ENCODE measurements at places on chromosomes 3 and 15.

- DNase-seq = no peak
These were observed 620.5 kb upstream of the TBL1XR1 start for GRCh38 chr3:177817751-177818150.

DNA sequence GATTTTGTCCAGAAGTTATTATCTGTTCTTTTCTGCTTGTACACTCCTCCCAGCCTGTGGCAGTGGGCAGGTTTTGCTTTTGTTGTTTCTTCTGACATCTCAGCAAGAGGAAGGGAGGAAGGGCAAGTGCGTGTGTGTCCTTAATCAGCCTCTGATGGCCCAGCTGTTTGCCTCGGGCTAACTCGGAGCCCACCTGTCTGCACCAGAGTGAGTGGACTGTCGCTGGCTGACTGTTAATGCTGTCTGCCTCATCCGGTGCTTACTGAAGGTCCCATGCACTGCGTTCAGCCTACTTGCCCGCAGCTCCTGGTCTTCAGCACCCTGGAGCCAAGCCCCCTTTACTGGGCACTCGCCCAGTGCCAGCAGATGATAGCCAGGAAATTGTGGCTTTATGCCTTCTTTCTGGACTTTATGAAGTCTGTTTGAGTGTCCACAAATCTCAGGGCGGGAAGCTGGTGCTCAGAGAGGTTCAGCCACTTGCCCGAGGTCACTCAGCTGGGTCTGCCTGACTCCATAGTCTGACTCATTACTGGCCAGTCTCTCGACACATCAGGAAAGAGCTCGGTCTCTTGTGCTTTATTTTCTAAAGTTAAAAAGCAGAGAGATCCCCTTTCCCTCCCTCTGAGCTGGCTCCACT is 89.5 kb downstream of the CHRNA7 start:
- DNase-seq = no peak

- DNase-seq = no peak
These were observed 186.4 kb upstream of the TMC3 start for GRCh38 chr15:81560405-81560804.

DNA sequence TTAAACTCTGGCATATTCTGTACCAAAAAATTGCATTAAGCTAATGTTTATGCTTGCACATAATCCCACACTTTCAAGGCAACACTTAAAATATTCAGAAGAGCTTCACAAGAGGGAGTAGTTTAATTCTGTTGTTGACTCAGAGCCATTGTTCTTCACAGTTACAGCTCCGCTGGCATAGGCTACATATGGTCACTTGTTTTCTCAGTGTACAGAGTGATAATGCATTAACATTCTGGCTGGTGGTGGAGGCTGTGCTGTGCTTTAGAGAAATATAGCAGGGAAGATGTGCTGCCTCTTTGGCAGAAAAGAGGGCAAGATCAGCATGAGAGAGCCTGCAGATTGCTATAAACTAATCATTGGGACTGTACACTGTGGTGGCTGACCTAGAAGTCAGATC is 13.3 kb downstream of the NLGN1 start:
- DNase-seq = no peak

- DNase-seq = no peak
These were observed 63.1 kb downstream of the TBL1XR1 start for GRCh38 chr3:177133860-177134815.

DNA sequence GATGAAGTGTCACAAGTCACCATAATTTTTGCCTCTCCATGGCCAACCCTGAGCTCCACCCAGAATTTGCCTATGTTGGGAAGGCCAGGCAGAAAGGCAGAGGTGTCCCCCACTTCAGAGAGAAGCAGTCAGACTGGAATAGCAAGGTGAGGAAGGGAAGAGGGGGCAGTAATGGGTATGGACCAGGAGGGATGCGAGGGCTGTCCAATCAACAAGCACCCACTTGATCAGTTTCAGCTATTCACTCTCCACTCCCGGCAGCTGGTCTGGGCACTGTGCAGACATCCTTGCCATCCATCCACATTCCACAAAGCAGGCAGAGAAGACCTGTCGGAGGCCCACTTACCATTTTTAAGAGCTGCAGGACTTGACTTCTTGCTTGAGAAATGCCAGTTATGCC is 43.5 kb upstream of the CTNNB1 start:
- DNase-seq = no peak

- DNase-seq = no peak
These were observed 28.1 kb downstream of the ATOSA start for GRCh38 chr15:52651114-52651513.

- DNase-seq = no peak
These were observed 154.1 kb downstream of the WNT5A start for GRCh38 chr3:55333046-55333445.

- DNase-seq = no peak
These were observed 20.2 kb downstream of the CPOX start for GRCh38 chr3:98573181-98573728.

DNA sequence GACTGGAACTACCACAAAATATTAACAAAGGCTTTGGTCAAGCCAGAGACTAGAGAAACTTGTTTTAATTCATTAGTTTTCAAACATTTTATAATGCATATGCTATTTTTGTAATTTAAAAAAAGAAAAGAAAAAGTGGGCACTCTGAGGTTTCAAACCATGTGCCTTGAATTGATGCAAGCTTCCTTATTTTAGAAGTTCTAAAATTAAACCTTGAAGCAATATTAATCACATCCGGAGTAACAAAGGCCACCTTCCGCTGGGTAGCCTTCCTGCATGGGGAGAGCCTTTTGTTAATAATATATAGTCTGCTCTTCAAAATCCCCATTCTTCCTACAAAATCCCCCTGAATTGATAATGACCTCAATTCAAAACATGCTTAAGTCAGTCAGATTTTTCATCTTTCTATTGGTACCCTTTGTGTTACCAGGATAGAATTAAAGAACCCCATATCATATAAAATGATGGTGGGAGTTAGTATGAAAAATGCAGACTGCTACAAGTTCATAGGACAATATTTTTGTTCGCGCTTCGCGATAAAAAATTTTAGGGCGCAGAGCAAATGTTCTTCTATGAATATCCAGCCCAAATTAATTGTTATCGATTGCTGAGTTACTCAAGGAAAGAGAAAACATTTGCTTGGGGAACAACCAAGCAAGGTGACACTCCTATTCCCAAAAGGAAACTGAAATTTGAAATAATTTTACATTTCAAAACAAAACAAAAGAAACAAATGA is 30.6 kb downstream of the LDHAL6B start:
- DNase-seq = no peak

- no peak for DNase-seq
These were observed 449.9 kb upstream of the NAALADL2 start for GRCh38 chr3:174409086-174409743.

DNA sequence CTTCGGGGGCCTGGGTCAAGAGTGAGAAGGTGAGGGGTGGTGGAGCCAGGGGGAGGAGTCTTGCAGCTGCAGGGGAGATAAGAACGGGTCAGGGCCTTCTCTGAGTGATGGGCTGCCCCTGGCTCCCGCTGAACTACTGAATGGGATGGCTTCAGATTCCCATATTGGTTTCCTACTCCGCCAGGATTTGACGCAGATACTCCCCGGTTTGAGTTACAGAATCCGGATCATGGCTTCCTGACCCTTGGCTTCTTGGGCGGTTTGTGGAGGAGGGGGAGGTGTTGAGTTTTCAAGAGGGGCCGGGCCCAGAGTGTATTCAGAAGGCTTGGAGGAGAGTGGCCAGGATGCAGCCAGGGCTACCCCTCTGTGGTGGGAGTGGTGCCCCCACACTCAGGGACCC is 119.9 kb upstream of the ATP2B2 start:
- no peak for DNase-seq

DNA sequence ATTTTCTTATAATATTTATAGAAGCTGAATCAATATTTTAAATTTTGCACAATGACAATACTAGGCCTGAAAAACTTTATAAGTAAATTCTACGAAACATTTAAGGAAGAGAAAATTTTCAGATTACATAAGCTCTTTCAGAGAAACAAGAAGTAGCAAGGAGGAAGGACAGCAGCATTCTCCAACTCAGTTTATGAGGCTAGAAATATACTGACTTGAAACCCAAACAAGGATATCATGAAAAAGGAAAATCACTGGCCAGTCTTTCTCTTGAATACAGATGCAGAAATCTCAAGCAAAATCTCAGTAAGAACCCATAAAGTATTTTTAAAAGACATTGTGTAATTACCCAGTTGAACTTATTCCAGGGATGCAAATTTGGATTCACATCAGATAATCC is 121.3 kb downstream of the STAC start:
- DNase-seq = no peak

DNA sequence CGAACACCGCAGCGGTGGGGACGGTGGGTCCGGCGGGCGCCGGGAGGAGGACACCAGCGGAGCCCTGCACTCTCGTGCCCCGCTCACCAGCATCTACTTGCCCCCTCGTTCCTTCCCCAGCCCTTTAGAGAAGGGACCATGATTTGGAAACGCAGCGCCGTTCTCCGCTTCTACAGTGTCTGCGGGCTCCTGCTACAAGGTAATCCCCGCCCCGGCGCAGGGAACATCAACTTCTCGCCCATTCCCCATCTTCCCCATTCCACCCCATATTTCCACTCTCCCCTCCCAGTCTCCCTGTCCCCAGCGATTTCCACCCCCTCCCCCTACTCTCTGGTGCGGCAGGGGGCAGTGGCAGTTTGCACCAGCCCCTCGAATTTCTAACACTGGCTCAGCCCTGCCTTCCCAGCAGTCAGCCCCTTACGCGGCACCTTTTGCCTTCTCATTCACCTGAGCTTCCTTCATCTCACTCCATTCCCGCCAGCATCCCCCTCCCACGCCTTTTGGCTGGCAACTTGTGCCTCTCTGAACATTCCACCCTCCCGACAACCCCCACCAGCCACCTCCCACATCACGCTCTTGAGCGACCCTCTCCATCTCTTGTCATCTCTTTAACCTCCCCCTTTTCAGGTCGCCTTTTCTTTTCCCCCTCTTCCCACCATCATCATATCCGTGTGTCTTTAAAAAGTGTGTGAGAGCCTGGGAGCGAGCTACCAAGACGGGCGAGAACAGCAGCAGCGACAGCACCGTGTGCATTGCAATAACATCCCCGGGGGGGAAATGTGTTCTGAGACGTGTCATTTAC is 882 bp downstream of the CADM2 start:
- DNase-seq = no peak

DNA sequence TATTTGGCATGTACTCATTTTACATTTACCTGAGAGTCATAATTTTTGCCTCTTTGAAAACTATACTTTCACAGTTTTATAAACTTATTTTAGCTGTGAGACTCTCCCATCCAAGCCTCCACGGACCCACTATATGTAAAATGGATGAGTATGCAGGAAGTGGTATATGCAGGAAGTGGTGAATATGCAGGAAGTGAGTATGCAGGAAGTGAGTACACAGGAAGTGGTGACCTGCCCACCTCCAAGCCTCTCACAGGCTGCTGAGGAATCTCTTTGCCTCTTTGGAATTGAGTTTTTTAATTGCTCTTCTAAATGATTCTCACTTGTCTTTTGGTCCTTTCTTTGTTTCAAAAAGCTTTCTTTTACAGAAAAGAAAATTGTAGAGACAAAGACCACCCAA is 85.2 kb downstream of the KBTBD8 start:
- no peak for DNase-seq

GRCh38 chr3:105686278-105686897 is 182.4 kb downstream of the CBLB start:
- no peak for DNase-seq

DNA sequence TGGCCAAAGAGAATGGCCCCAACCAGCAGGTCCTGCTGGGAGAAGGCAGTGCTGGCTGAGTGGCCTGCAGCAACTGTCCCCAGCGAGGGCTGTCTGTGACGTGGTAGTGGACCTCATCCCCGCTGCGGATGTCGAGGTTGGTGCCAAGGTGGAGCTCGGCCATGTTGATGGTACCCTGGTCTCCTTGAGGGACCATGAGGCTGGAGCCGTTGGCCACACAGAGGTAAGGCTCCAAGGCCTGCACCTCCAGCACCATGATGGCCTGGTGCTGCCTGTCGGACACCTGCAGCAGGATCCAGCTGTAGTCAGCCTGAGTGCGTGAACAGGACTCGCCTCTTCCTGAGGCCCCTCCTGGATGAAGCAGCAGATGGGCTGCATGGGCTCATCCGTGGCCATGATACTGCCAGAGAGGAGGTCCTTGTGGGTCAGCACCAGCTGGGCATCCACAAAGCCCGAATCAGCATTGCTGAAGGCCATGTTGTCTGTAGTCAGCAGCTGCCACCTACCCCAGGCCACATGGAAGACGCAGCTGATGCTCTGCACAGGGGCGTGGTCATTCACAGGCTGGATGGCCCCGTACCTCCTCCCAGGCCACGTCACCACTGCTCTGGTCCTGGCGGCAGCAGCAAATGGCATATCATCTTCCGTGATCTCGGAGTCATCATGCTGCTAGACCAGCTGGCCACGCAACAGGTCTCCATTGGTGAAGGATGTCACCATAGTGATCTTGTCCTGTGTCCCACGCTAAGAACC is 167.5 kb downstream of the GOLGA6L4 start:
- DNase-seq = no peak

GRCh38 chr3:61943975-61944374 is 382.6 kb downstream of the PTPRG start:
- DNase-seq = no peak

DNA sequence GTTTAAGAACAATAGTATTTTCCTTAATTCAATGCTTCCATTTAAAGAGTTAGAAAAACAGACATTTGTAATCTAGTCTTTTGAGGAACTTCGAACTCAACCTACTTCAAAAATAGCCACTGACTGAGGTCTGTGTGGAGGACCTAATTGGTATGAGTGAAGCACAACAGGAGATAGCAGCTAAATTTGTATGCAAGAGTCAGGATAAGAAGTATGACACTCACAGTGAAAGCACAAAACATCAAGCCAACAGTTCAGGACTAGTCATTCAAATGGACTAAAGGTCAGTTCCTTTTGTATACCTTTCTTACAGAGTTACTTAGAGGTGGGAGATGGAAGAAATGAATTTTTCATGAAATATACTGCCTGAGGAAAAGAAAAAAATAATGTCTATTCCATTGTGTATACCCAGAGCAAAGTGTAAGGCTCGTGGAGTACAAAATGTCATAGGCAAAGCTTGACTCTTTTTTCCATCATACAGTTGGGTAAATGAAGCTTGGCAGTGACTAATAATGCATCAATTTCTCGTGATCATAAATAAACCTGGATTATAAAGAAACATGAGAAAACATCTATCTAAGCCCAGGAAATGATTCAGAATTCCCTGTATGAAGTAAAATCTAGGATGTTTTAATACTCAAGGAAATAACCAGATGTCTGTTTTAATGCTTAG is 1005.2 kb upstream of the CADM2 start:
- DNase-seq = no peak

- DNase-seq = no peak
These were observed 28.2 kb downstream of the POC1A start for GRCh38 chr3:52126036-52126435.

DNA sequence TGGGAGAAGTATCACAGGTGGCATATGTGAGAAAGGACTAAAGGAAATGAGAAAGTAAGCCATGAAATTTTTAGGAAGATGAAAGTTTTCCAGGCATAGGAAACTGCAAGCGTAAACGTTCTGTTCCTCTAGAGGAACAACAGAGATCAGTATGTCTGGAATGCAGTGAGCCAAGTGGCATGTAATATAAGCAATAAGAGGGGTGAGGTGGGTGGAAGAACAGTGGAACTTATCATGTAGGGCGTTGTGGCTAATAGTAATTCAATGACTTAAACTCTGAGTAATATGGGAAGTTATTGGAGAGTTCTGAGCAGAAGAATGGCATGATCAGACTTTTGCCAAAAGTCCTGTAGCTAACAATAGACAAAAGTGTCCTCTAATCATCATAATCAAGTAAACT is 902.9 kb downstream of the EPHA3 start:
- no peak for DNase-seq

Measured in NCI-H1048 (cell line).